OCI-M1 (cell line): ENCODE measurements at places on chromosomes 12 and 14.

DNA sequence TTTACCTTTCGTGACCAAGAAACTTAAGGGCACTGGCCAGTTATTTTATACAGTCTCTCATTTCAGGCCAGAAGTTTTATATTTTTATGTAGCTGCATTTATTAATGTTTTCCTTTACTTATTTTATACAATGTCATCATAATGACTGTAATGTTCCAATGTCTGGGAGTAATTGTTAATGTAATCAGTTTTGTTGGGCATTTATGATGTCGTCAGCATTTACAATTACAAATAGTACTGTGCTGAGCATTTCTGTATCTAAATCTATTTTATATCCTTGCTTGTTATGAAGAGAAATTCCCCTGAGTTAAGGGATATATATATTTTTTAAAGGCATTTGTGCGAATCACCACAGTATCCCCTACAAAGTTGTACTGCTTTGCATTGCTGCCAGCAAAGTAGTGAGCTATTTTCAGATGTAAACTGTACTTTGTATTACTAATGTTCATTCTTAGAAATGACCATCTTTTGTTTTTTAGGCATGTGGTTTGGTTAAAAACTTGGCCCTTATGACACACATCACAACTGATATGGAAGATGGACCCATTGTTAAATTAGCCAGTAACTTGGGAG lies 74.4 kb downstream of the POLR3B start:
- DNase-seq, result no peak

- no peak for DNase-seq
These were observed 106.8 kb downstream of the PELI2 start for GRCh38 chr14:56224691-56225681.

DNA sequence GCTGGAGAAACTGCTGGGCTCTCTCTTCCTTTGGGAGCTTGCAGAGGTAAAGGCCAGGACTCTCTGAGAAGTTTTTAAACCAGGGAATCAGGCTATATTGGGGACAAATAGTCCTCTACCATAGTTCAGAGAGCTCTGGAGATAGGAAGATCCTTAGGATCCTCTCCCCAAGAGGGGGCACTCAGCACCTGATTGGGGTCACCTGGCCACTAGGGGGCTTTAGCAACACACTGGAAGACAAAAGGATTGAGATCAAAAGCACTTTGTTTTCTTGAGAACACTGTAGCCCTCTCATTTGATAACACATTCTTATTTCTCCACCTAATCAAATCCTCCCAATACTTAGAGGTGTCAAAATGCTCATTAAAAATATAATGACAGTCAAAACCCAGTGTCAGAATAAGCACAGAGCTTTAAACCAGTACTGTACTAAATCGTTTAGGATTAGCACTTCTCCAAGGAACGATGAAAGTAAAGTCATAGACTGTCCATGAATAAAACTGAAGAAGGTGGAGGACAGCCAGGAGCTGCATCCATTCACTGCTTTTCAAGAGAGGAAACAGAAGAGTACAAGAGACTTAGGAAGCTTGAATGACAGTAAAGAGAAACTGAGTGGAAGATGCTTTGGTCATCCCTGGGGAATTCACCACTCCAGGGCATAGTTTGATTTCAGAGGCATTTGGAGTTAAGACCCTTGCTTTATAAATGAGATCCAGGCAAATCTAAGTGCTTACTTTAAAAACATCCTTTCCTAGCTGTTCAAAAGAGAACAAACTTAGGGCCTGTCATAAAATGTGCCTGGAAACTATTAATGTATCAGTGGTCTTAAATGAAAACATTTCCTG lies 26.5 kb downstream of the BMP4 start:
- DNase-seq, result peak; percentile 4

GRCh38 chr12:130983328-130984017 lies 29.8 kb downstream of the ADGRD1 start:
- peak; percentile 41 for DNase-seq

DNA sequence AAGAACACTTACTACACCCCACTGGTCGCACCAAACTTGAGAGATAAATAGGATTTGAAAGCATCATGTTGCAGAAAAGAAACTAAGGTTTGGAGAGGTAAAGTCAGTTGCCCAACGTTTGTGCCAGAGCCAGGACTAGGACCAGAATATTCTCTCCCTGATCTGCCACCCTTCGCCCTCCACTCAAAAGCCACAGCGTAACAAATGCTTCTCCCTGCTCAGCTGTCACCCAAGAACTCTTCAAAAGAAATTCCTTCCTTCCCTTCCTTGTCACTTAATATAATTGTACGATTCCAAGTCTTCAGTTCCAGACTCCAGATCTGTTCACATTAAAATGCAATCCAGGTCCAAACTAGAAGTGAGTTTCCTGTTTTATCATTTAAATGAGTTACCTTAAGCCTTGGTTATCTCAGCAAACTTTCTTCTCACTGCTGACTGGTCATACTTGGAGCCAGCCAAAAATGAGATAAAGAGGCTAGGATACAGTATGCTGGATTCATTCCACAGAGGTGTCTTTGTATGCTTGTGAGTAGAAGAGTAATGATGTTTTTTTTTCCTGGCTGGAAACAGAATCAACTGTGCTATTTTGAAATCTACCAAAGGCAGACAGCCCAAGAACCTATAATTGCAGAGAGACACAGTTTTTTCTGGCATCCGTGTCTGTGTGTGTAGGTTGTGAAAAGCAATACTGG lies 12.8 kb upstream of the PPFIBP1 start:
- no peak for DNase-seq

- no peak for DNase-seq
These were observed 9.5 kb downstream of the VASH1 start for GRCh38 chr14:76770521-76771436.

- no peak for DNase-seq
These were observed 12.7 kb upstream of the AMHR2 start for GRCh38 chr12:53410951-53411350.

DNA sequence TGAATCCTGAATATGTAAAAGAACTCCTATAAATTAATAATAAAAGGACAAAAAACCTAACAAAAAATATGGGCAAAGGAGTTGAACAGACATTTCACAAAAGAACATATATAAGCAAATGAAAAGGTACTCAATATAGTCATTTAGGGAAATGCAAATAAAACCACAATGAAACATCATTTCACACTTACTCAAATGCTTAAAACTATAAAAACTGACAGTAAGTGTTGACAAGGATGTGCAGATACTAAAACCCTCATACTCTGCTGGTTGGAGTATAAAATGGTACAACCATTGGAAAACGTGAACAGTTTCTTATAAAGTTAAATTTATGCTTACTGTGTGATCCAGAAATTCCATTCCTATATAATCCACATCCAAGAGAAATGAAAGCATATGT lies 247.1 kb downstream of the GXYLT1 start:
- DNase-seq, result no peak

DNA sequence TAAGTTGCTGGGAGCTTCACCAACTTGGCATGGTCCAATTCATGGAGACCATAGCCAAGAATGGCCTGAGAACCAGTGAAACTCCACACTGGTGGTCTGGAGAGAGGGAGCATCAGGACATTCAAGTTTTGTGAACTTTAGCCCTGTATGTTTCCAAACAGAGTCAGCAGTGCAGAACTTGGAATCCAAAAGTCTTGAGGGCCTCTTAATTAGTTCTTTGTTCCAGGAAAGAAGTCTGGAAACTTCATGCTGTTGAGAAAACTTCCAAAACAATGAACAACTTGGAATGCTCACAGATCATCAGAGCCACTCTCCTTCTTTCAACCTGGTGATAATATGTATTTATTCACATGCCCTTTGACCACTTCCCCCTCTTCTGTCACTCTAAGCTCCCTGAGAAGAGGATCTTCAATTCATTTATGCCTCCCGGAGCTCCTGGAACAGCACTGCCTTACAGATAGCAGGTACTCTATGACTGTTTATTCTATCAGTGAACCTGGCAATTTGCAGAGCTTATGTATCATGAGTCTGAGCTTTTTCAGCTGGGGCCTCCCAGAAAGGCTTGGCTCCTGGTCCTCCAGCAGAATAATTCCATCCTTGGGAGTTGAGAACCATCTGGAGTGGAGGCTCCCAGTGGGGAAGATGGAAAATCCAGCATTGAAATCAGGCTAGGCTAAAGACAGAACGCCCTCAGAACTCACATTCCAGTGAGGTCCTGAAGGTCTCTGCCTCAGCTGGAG lies 191.4 kb downstream of the KTN1 start:
- DNase-seq, result no peak

GRCh38 chr12:103105971-103106597 lies 148.6 kb downstream of the ASCL1 start:
- no peak for DNase-seq

GRCh38 chr12:30880061-30880460 lies 46.5 kb upstream of the TSPAN11 start:
- no peak for DNase-seq

DNA sequence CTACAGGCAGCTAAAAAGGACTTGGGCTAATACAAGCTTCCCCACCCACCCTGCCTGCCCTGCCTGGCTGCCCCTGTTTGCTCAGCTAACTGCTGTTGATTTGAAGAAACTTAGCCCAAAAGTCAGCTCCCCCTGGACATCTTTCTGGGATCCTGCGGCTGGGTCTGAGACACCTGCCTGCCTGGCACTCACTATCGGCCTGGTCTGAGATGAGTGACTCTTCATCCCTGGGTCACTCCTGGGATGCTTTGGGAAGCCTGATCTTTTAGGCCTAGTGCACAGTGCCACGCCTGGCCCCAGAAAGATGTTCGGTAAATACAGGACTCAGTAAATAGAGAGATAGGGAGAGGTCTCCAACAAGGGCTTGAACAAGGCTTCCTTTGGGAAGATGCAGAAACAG lies 211.3 kb upstream of the DIO3 start:
- no peak for DNase-seq

- no peak for DNase-seq
These were observed 234.1 kb downstream of the BCL11B start for GRCh38 chr14:99037777-99038430.

DNA sequence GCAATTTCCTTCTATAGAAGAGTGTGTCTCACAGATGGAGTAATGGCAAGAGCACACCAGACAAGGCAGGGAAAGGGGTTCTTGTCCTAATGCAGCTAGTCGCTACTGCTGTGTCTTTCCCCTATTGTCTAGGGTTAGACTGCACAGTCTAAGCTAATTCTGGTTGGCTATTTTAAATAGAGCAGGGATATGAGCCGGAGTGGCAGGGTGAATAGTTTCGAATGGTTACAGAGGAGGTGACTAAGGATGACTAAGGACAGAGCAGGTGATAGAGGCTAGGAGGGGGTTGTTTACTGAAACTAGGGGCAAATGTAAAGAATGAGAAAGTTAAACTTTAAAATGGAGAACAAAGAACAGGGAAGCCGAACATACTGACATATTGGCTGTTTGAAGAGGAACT lies 25.6 kb upstream of the CPNE8 start:
- DNase-seq, result no peak

DNA sequence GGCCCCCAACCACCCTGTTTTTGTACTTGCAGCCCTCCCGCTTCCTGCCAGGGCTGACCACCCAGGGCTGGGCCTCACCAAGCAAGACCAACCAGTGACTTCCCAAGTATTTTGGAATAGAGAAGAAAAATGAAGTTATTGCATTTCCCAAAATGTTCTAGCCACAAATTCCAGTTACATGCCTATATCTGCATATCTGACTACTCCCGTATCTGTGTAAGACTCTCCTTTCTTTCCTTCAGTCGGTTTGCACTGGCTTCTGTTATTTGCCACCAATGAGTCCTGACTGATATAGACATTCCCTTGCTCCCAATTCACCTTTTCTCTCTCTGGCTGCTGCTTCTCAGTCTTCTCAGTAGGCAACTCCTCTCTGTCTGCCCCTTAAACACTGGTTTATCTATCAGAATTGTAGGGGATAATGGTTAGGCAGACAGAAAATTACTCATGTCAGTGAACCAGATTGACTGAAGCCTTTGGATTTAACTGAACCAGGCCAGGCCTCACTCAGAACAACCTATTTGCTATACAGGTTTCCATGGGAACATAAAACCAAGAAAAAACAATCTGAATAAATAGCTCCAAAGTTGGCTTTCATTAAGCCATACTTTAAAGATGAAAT lies 85.3 kb downstream of the SPTSSA start:
- DNase-seq, result no peak

DNA sequence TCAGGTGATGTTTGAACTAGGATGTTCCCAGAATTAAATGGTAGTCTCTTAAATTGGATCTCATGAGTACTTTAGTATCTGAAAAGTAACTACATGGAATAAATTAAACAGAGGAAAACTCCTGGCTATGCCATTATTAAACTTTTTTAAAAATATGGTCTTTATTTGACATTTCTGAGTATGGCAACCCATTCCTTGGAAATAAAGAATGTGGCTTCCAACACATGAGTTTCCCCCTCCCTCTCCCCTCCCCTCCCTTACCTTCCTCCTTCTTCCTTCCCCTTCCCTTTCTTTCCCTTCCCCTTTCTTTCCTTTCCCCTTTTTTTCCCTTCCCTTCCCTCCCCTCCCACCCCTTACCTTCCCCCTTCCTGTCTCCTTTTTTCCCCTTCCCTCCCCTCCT lies 940.2 kb downstream of the DIO2 start:
- DNase-seq, result no peak

GRCh38 chr12:6266971-6267721 lies 43.3 kb upstream of the PLEKHG6 start:
- no peak for DNase-seq

GRCh38 chr12:805022-805632 lies 52.7 kb downstream of the WNK1 start:
- peak; percentile 80 for DNase-seq

DNA sequence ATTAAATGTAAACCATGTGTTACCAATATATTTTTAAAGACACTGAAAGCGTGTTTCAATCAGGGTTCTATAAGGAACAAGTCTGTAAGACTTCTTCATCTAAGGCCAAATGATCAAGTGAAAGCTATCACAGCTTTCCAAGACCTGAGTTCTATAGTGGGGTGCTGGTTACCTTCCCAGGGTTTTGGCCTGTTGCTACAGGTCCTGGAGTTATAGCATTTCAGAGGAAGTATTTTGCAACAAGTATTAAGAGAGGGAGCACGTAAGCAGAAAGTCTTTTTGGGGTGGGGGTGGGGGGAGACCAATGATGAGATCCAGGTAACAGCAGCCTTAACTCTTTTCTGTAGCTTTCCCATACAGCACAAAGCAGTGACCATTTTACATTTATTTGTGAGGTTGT lies 43.8 kb downstream of the FOXN3 start:
- no peak for DNase-seq

GRCh38 chr14:81273521-81273920 lies 52.8 kb upstream of the GTF2A1 start:
- DNase-seq, result no peak

GRCh38 chr12:79375050-79375449 lies 315.7 kb downstream of the PAWR start:
- no peak for DNase-seq

DNA sequence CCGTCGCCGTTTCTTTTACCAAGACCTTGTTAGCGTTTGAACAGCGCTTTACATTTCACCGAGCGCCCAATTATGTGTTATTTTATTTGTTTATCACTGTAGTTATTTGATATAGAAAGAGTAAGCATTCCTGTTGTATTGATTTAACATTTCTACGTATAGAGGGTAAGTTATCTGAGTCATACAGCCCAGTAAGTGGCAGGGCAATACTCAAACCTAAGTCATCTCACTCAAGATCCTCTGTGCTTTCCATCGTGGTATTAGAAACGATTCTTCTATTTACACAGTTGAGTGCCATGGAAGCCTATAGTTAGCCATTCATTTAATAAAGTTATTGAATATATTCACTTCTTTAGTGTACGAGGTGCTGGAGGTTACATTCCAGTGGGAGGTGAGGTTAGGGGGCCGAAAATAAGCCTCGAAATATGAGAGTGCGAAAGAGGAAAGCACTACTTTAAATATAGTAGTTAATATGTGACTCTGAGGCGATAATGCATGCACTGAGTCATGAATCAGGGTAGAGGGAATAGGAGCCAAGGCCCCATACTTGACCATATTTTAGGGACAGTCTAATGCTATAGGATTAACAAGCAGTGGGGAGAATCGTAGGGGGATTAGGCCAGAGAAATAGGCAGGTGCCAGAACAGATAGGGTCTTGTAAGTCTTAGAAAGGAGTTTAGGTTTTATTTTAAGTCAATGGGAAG lies 629 bp downstream of the RAD51AP1 start:
- peak; percentile 50 for DNase-seq
